ENCODE measurements at places on chromosomes 13 and 19.

- DNase-seq: no peak
Measured at GRCh38 chr19:54456423-54457373, 6.9 kb downstream of the LENG9 start.

DNA sequence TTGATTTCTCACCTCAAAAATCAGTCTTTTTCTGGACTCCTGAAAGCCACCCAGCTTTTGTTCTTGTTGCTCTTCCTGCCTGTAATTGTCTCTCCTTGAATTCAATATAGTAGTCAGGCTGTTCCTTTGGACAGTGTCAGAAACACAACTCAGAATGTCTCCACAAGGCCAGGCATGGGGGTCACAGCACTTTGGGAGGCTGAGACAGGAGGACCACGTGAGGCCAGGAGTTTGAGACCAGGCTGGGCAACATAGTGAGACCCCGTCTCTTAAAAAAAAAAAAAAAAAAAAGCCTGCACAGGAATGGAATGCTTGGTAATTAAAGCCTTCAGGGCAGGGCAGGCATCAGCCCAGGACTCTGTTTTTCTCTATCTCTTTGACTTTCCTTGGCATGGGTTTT is 8.9 kb upstream of the BAX start:
- no peak for DNase-seq

DNA sequence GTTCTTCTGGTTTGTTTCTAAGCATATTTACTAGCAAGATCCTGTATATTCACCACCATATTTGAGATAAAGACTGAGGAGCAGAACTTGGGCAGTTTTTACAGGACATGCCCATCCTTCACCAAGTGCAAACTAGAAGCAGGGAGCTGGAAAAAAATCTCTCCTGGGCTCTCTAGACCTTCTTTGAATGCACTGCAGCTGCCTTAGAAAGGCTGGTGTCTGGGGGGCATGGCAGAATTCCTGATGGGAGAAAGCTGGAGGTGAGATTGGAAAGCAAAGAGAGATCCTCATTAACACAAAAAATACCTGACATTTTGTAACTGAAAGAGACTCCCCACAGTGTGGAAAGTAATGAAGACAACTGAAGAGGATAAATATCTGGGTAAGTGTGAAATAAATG is 1612.1 kb downstream of the OLFM4 start:
- DNase-seq: no peak

- DNase-seq: no peak
Measured at GRCh38 chr13:75327135-75327510, 154.8 kb downstream of the TBC1D4 start.

DNA sequence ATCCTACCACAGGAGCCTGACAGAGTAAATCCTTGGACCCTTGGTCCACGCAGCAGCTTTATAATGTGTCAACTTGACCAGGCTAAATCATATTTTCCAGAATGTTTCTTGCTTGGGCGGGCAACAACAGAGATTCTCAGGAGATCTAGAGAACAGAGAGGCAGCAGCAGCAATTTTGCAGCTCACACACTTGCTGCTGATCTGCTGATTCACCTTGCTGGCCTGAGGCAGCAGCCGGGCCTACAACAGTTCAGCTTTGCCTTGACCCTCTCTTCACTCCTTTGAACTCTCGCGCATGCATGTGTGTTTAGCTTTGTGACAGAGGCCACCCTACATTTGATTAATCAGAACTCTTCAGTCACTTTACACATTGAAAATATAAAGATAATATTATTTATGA is 159.3 kb downstream of the UGGT2 start:
- no peak for DNase-seq

GRCh38 chr19:55526216-55527196 is 10.4 kb downstream of the SBK2 start:
- DNase-seq: no peak

- no peak for DNase-seq
Measured at GRCh38 chr19:41098762-41099161, 10.5 kb downstream of the CYP2A13 start.

DNA sequence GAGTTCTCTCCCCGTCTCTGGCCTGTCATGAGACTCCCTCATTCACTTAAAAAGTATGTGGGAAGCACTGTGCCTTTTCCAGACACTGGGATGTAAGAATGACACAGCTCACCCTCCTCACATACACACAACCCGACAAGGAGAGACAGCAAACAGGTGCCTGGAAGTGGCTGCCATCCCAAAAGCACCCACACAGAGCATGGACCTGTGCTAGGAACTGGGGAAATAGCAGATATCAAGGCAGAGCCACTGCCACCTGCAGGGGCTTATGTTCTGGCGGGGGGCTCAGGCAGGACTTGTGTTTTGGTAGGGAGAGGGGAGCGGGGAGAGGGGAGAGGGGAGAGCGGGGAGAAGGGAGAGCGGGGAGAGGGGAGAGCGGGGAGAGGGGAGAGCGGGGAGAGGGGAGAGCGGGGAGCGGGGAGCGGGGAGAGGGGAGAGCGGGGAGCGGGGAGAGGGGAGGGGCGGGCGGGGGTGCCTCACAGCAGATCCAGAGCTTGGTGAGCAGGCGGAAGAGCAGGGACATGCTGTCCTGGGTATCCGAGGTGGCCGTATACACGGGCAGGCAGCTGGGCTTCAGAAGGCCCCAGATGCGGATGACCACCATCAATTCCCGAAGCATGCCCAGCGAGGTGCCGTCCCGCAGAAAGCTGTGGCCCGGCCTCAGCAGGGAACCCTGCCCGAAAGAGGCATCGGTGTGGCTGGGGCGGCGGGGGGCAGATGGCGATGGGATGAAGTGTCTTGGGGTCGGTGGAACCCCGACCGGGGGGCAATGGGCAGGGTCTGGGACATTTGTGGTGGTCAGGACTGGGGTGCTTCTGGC is 12.2 kb downstream of the CFD start:
- DNase-seq: no peak

- DNase-seq: no peak
Measured at GRCh38 chr13:95571941-95572340, 19.4 kb downstream of the CLDN10 start.

DNA sequence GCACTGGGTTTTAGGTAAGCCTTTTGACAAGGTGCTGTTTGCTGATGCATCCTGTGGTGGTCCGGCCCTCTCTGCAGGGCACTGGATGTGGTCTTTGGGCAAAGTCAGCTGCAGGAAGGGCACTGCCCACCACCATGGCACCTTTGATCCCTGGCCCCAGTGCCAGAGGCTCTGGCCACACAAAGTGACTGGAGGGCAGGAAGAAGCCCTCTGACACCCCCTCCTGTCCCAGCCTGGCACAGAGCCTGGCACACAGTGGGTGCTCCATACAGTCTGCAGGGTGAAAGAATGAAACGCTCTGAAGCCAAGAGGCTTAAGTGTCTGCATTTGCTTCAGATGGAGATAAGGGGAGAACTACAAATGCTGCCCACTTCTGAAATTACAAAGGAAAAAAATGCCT is 47.6 kb upstream of the CNMD start:
- DNase-seq: no peak

DNA sequence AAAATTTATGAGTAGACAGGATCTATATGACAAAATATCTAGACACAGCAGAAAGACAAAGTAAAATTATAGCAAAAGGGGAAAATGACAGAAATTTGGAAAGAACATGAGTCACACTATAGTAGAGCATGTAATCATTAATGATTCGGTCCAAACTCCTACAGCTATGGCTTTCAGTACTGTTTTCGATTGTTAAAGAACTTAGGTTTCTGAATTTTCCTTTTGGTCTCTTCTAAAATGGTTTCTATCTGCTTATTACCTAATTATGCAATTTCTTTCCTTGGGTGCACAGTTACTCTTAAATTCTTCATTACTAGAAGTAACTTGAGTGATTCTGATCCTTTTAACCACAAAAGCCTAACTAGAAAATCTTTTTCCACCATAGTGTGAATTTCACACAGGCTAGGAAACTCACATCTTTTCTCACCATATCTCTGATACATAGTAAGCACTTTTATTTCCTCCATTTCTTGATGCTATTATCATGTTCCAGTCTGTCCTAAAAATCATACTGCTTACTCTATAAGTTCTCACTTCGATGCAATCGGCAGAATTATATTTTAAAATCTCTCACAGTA is 1101.4 kb downstream of the PCDH9 start:
- DNase-seq: no peak

DNA sequence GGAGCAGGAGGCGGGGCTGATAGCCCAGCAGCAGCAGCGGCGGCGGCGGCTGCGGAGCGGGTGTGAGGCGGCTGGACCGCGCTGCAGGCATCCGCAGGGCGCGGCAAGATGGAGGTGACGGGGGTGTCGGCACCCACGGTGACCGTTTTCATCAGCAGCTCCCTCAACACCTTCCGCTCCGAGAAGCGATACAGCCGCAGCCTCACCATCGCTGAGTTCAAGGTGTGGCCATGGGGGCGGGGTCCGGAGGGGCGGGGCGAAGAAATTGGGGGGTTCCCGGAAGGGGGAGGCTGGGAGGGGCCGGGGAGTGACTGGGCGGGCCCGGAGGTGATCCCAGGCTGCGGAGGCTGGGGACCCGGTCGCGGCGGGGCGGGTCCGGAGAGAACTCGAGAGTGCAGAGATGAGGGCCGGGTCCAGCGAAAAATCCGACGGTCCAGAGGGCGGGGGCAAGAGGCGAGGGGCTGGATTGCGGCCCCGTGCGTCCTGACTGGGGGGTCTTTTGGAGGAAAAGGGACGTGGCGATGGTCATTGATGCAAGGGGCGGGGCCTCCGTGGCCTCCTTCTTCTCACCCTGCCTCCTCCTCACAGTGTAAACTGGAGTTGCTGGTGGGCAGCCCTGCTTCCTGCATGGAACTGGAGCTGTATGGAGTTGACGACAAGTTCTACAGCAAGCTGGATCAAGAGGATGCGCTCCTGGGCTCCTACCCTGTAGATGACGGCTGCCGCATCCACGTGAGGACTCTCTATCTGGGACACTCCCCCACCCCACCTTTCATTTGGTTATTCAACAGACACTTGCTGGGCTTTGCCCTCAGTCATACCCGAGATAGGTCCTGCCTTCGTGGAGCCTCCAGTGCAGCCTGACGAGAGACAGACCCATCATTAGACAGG is at the start of gene TBCB:
Gene TBCB (plus strand): TSS at position 16 of the 891 bp plus-strand sequence. CDS start 93 bp downstream, at position 109.
- no peak for DNase-seq

- peak; percentile 21 for DNase-seq
Measured at GRCh38 chr13:43573802-43574514, 212.8 kb downstream of the ENOX1 start.

DNA sequence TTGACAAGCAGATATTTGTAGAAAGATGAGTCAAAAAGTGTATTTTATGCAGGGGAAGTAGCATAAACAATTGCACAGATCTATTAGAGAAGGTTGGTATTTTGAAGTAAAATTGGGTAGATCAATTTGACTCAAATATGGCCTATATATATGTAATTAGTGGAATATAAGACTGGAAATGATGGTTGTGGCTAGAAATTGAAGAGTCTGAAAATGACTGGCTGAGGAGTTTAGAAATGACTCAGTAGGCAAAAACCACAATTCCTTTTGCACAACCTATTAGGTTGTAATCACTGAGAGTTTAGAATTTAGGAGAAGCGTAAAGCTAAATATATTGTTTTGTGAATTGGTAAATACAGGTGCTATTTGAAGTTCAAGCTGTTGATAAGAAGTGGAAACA is 622.6 kb upstream of the PCDH20 start:
- DNase-seq: peak; percentile 70

GRCh38 chr19:44782729-44783128 is 5.0 kb downstream of the CBLC start:
- DNase-seq: peak; percentile 15

DNA sequence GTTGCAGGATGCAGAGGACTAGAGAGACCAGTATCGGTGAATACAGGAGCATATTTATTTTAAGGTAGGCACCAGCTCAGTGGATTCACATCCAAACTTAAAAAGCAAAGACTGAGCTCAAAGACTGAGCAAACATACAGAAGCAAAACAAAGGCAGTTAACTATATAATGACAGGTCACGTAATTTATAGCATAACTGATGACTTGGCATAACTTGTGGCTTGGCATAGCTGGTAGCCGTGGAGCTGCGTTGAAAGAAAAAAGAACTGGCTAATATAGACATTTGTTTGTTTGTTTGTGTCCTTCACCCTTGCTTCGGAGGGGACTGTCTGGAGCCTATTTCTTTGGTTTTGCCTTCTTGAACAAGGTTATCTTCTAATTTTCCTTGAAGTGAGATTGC is 33.7 kb downstream of the ZNF493 start:
- DNase-seq: no peak

DNA sequence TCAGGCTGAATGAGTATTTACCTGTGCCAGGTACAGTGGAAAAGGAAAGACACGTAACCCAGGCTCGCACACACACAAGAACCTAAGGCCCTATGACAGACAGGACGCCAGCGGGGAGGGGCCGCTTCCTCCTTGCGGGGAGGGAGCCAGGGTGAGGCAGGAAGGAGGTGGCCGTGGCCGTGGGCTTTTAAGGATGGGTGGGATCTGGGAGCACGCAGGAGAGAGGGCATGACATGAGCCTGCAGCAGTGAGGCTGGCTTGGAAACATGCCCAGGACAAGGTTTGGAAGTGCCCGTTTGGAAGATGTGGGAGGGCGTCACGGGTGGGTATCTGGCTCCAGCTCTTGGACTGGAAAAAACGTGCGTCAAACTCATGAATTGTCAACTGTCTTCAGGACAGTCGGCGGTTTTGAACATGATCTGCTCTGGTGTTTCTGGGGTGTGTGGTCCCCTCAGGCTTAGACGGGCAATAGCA is 20.1 kb downstream of the SH3GL1 start:
- DNase-seq: no peak

Data from OCI-M1 (cell line).